Stomach (tissue), 19 donors: ENCODE measurements at places on chromosomes 12 and 14. TPM values are rescaled to one million over a fixed set of nuclear protein-coding genes. Genes with fewer than 3 reads are reported as not detected.

Gene GLI1
- 0.53 TPM for polyA plus RNA-seq

Gene POTEM
- polyA plus RNA-seq = not detected

Gene SERPINA10
- polyA plus RNA-seq = 0.10 TPM

GRCh38 chr14:35133542-35134328 lies 11.4 kb downstream of the PRORP start:
- no peak for DNase-seq
- H3K4me3 ChIP-seq = no peak overlapping the region
- H3K27ac ChIP-seq = no peak overlapping the region
- H3K4me1 ChIP-seq = no peaks in the 10 kb centered on the region
- peaks cover 43% of the 10 kb centered on the region for H3K36me3 ChIP-seq

- DNase-seq = peak; percentile 28
- H3K36me3 ChIP-seq = peaks cover 7% of the 10 kb centered on the region
- no peak overlapping the region for H3K27ac ChIP-seq
- no peaks in the 10 kb centered on the region for H3K27me3 ChIP-seq
- no peaks in the 10 kb centered on the region for H3K4me1 ChIP-seq
- no peak overlapping the region for H3K4me3 ChIP-seq
Measured at GRCh38 chr14:87935886-87936285, 57.1 kb downstream of the GALC start.

GRCh38 chr14:94483071-94483451 lies 7.1 kb upstream of the SERPINA9 start:
- H3K27me3 ChIP-seq = no peaks in the 10 kb centered on the region
- H3K36me3 ChIP-seq = no peaks in the 10 kb centered on the region
- peaks cover 8% of the 10 kb centered on the region for H3K4me1 ChIP-seq
- H3K27ac ChIP-seq = no peak overlapping the region

- peak; percentile 6 for DNase-seq
- H3K36me3 ChIP-seq = no peaks in the 10 kb centered on the region
- H3K27me3 ChIP-seq = no peaks in the 10 kb centered on the region
- H3K4me1 ChIP-seq = no peaks in the 10 kb centered on the region
Measured at GRCh38 chr12:72498354-72498753, 226.2 kb downstream of the TRHDE start.
